Effector CD8-positive, alpha-beta T cell (primary cell): ENCODE measurements at places on chromosomes 16 and 17.

GRCh38 chr17:35011671-35012216 lies 31.4 kb downstream of the LIG3 start:
- DNase-seq = no peak

- peak; percentile 63 for DNase-seq
Observed at GRCh38 chr17:46002311-46002972, 3.4 kb downstream of the STH start.

- no peak for DNase-seq
Observed at GRCh38 chr16:85568519-85568918, 44.6 kb upstream of the GSE1 start.

GRCh38 chr16:15494236-15494635 lies 59.8 kb downstream of the BMERB1 start:
- DNase-seq = no peak

- DNase-seq = peak; percentile 55
Observed at GRCh38 chr17:7835814-7836595, 2.0 kb downstream of the KDM6B start.

- DNase-seq = no peak
Observed at GRCh38 chr17:36034127-36034526, 16.4 kb upstream of the CCL23 start.

DNA sequence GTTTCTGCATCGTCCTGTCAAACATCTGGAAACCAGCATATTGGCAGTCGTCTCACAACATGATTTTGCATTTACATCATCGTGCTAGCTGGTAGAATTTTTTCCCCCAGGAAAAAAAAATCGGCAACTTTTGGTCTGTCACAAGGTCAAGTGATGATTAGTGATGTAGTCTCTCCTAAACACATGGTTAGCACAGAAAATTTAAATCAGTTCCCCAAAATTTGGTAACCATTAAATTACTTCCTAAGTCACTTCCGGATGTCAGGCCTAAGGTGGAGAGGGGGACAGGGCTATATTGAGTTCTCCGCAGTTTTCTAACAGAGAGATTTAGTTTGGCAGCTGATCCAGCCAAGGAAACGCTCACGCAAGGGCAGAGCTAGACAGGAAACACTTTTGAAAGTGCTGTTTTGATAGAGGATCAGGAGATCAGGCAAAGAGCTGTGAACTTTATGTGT lies 271.0 kb upstream of the TBX2 start:
- DNase-seq = no peak

GRCh38 chr16:3074860-3075522 lies 9.6 kb downstream of the IL32 start:
- DNase-seq = peak; percentile 51

GRCh38 chr17:10776381-10776780 lies 27.5 kb downstream of the TMEM238L start:
- no peak for DNase-seq

DNA sequence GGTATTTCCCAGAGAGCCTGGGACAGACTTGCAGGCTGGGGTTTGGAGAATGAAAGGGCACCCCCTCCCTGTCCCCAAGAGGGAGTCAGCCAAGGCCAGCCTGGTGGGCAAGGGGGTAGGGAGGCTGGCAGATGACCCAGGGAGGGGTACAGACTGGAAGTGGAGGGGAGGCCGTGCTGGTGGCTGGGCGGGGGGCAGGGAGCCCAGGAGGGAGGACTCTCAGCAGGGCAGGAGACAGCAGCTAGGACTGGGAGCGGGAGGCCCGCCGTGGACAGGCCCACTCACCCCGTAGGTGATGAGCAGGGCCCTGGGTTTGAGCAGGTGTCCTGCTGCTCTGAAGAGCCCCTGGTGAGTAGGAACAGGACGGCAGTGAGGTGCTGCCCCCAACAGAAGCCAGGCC lies 1.1 kb downstream of the METTL26 start:
- DNase-seq = no peak

DNA sequence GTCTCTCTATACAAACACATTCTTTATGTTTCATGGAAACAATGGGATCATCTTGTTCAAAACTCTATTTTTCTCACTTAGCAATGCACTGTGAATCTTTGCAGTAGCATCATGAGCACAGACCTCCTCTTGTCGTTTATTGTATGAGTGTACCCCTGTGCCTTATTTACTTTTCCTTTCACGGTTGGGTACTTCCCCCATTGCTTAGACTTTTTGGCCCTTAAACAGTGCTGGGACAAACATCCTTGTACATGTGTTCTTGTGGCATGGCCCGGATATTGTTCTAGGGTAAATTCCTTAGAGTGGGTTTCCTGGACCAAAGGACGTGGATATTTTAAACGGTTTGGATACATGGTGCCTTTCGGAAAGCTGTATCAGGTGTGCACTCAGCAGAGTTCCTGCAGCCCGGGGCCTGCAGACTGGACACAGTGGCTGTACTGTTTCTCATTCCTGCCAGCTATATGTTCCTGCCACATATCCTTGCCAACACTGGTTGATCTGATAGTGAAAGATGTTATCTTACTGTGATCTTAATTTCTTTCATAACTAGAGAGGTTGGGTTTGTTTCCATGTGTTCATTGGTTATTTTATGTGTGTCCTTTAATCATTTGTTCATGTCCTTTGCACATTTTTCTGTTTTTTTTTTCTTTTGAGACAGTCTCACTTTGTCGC lies 111.1 kb downstream of the OR1D5 start:
- no peak for DNase-seq

DNA sequence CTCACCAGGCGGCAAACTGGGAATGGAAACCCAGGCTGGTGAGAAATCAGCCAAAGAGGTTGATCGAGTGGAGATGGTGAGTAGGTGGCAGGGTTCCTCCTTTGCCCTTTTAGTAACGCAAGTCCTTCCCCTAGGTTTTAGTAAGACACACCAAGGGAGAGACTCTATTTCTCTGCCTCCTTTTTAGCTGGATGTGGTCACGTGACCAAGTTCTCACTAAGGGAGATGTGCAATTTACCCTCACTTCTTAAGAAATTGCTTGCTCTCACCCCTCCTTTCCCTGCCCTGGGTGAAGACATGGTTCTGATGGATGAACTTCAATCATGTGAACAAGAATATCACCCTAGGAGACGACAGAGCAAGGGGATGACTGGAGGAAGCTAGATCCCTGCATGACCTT lies 99.8 kb upstream of the FOXF1 start:
- DNase-seq = no peak

GRCh38 chr17:37725601-37726146 lies 19.2 kb downstream of the HNF1B start:
- no peak for DNase-seq

- no peak for DNase-seq
Observed at GRCh38 chr17:43467981-43468581, 15.7 kb upstream of the DHX8 start.

DNA sequence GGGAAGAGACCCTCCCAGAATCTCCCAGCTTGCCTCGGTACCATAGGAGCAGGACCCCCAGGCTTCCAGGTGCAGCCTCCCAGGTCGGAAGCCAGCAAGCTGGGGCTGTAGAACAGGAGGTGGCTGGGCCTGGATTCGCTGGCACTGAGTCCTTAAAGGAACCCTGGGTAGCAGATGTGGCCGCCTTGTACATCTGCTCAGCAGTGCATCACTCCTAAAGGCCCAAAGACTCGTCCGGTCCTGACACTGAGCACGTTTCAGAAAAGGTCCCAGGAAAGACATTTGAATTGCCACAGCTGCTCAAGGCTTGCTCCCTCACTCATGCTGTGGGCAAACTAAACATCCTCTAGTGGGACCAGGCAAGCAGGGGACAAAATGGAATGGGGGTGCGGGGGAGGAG lies 172.8 kb downstream of the RAB11FIP4 start:
- DNase-seq = no peak

DNA sequence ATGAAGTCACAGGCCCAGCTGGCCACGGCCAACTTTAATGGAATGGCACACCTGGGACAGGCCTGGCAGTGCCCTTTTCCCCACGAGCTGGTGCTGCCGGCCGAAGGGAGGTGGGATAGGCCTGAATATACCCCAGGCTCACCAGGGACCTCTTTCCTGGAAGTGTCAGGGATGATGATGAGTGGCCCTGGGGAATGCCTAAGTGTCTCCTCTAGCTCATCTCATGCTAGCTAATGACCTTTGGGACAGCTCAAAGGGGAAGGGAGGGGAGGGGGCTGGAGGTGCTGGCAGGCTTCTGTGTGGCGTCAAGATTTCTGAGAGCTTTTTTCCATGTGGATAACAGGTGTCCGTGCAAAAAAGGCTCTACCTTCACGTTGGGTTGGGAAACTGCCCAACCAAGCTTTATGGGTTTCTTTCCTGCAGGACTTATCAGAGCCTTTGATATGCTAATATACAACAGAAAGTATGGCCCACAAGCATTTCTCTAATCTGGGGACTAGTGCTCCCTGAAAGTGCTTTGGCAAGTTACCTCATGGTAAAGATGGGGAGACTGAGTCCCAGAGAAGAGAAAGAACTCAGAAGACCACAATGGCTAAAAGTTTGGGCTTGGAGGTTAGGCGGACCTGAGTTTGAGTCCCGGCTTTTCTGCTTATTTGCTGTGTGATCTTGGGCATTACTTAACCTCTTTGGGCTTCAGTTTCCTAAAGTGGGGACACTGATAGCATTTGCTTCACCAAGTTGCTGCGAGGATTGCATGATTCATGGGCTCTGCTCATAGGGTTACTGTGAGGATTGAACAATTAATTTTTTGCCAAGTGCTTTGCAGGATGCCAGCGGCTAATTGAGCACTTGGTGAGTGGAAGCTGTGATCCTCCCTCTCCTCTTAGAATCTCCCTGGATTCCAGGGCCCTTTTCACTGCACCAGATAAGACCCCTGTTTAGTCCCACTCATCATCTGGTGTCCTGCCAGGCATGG lies 14.0 kb downstream of the ADGRG1 start:
- no peak for DNase-seq

DNA sequence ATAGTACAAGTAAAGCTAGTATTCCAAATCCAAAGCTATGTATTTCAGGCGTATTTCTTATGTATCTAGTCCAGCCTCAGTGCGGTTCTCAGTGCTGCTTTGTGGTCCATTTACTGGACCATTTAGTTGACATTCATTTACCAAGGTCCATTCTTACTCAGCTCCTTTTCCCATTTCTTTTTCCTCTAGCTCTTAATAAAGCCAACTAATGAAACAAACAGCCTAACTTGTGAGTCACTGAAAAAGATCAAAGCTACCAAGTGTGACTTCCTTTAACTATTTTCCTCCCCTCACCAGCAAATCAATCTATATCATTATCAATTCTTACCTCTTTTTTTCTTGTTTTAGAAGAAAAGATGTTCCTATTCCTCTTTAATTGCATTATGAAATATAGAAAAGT lies 64.0 kb downstream of the CYB561 start:
- DNase-seq = no peak

DNA sequence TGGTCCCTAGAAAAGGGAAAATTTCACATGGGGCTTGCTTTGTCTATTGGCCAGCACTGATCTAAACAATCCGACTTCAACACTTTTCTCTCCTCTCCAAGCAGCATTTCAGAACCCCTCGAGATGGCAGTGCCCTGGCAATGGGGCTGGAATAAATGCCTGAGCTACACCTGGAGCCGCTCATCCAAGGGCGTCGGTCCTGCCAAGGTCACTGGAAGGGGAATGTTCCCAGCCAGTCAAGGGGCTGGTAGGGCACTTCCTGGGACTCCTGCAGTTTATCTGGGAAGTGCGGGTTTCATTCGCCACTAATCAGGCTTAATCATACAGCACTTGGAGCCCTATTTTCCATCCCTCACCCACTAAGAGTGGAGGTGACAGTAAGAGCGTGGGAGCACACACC lies 17.1 kb downstream of the MEAK7 start:
- no peak for DNase-seq

DNA sequence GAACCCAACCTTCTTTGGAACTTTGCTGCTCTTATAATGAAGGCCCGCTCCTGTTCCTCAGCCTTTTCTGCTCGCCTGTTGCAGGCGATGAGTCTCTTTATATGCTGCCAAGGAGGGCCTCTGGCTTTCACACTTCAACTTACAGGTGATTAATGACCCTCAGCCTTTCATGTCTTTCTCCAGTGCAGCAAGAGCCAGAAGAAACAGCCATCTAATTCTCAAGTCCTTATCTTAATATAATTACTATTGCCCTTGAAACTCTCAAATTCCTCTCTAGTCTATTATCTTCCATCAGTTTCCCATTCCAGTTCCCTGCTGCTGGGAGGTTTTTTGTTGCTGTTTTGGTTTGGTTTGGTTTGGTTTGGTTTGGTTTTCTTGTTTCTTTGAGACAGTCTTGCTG lies 121.8 kb upstream of the MED13 start:
- DNase-seq = no peak

- peak; percentile 43 for DNase-seq
Observed at GRCh38 chr16:1678500-1679098, 520 bp downstream of the JPT2 start.

GRCh38 chr17:76417499-76418143 lies 33.2 kb downstream of the SPHK1 start:
- no peak for DNase-seq

- DNase-seq = no peak
Observed at GRCh38 chr17:58165981-58166380, 801 bp upstream of the OR4D2 start.

DNA sequence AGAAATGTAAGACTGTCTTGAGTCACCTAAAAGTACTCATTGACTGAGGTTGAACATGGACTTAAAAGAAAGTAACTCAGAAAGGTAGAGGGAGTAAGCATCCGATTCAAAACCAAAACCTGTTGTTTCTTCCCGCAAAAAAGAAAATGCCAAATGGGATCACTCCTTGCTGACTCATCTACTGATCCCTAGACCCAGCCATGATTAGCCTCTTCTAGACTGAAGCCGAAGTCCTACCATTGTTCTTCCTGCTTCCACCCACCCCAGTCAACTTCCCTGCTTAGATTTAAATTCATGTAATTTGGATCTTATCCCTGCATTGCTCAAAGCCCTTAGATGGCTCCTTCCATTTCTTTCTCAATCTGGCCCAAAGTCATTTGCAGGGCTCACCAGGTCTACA lies 760.5 kb upstream of the SOX9 start:
- no peak for DNase-seq

- no peak for DNase-seq
Observed at GRCh38 chr17:35998756-35999155, 2.6 kb downstream of the CCL15 start.

DNA sequence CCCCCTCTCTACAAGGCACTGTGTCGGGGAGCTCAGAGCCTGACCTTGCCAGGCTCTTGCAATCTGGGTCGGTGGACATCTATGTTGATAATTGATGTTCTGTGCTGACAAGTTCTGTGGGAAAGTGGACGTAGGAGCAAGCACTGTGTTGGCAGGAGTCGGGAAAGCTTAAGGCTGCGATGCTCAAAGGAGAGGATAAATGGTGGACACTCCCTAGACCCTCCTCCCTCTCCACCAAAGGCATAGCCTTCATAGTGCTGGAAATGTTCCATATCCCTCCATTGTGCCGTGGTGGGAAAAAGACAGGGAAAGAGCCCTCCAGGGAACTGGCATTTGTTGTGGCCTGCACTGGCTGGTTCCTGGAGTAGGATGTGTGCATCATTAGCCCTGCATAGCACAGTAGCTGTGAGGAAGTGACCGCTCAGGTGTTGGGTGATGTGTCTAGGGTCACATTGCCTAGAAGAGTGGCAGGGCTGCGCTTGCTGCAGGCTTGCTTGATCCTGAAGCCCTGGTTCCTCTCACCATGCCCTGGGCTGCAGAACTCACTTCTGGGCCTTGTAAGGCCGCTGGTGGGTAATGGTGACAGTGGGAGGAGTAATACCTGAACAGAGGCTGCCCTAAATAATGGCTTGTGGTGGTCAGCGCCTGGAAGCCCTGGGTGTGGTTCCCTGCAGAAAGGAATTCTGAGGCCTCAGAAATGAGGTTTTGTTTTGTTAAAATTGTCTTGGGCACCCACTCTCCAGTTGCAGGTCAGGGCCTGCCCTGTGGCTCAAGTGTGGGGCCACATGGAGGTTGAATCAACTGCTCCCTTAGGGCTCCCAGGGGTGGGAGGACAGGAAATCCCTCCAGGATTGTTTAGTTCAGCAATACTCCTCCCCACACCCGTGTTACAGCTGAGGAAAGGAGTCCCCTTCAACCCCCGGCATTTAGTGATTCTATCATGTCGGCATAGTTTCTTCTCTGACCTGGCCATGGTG lies 62.6 kb downstream of the KSR1 start:
- no peak for DNase-seq
